Naive B cell (primary cell): ENCODE measurements at places on chromosomes 1 and 21.

DNA sequence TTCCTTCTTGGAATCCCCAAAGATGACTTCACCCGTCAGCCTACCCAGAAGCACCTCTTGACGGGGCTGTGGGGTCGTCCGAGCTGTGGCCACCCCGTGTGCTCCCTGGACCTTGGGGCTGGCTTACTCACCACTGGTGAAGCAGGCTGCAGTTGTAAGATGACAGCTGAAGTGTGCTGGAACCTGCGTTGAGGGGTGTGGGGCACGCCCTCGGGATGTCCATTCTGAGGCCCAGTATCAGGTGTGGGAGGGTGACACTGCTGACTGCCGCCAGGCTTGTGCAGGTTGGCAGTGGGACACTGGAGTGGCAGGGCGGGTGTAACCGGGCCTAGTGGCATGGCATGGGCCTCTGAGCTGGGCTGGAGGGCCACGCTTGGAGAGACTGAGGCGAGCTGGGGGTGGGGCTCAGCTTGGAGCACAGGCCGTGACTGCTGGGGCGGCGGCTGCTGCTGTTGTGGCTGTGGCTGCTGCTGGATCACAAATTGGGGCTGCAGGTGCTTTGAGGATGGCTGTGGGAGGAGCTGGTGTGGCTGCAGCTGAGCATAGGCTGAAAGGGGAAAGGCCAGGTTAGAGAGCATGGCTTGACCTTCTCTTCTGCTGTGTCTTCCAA lies 33.9 kb upstream of the A3GALT2 start:
- DNase-seq = no peak

DNA sequence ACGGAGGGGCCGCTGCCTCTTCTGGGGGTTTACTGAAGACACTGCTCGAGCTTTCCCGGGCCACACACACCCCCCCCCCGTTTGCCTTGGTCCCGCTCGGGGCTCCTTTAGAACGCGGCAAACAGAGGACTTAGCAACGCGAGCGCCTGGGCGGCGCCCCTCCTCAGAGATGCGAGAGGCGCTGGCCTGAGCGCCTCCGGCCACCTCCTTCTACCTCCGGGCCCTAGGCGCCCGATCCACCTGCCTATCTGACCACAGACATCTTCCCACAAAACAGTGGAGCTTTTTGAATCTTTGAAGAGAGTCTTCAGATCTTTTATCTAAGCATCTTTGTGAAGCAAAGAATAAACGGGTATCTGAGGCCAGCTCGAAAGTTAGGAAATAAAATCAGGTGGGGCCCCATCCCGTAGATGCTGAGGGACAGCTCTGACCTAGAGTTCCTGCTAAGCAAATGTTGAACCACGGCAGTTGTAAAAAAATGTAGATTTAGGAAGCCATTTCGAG lies 436 bp upstream of the TTLL7 start:
- no peak for DNase-seq

- no peak for DNase-seq
These were observed 48.8 kb downstream of the SUCO start for GRCh38 chr1:172581779-172582178.

DNA sequence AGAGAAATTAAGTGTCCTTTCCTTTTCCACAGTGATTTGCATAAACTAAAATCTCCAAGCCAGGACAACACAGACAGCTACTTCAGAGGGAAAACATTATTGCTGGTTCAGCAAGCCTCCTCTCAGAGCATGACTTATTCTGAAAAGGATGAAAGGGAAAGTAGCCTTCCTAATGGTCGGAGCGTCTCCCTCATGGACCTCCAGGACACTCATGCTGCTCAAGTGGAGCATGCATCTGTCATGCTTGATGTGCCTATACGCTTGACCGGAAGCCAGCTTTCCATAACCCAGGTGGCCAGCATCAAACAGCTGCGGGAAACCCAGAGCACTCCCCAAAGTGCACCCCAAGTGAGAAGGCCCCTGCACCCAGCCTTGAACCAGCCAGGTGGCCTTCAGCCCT lies 39.1 kb downstream of the CLEC20A start:
- DNase-seq = no peak

DNA sequence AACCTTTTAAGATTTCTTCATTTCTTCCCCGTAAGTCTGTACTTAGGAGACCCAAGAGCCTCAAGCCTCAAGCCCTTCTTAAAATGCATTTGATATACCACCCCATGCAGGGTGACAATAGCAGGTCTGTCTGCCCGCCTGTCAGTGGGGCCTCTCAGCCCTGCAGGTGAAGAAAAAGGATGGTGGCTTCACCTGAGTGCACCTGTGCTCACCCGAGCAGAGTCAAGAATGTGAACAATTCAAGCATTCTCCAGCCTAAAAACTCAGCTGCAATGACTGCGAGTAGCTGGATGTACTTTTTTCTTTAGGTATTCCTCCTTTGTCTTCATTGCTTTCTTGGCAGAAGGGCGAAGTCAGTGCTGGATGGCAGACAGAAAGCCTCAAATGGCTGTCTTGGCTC lies 203.3 kb downstream of the LMX1A start:
- DNase-seq = no peak

DNA sequence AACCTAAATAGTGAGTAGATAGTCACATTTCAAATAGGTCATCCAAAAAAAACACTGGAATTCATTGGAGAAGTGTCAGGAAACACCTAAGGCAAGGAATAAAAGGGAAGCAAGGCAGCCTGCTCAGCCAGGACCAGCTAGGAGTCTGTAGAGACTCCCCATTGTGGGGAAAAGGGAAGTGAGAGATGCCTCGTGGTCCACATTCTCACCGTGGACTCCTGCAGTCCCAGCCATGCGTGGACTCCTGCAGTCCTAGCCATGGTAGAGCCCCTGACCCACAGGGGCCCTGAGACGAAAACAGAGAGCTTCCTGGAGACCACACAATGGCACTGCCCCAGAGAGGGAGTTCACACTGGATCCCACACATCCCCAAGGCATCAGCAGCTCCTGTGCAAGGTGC lies 97.5 kb downstream of the LRIG2 start:
- DNase-seq = no peak

GRCh38 chr1:161001525-161001924 lies 19.4 kb downstream of the F11R start:
- DNase-seq = no peak

DNA sequence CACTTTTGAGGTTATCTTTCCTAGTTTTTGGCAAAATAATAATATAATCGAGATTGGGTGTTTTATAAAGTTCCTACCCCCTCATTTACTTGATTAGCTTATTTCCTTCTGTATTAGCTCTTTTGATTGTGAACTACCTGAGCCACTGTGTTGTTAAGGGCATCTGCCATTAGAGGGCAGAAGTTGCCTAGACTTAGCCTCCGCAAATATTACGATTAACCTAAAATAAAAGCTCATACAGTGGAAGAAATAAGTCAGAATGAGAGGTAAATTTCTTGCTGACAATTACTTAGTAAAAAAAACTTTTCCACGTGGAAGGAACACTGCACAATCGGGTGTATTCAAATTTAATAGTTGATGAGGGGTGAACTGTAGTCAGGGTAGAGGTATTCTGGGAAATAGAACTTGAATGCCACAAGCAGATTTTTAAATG lies 2.3 kb downstream of the H3-3A start:
- peak; percentile 45 for DNase-seq

- DNase-seq = no peak
These were observed 414 bp downstream of the TMEM51 start for GRCh38 chr1:15153842-15154479.

DNA sequence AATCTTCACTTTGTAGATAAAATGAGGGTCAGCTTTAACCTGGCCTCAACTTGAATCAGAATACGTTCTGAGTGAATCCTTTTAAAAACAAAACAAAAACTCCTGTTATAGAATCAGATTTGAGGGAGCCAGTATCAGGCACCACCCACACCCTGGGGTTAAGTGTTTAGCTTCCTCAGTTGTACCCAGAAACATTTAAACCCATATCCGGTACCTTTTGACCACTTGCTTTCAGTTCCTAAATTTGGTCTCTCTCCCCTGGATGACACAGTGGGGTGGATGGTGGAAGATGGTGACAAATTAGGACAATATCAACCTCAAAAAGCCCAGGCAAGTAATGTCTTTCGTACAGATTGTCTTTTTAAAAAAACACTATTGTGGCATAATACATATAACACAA lies 10.4 kb downstream of the KLHDC7A start:
- DNase-seq = no peak

DNA sequence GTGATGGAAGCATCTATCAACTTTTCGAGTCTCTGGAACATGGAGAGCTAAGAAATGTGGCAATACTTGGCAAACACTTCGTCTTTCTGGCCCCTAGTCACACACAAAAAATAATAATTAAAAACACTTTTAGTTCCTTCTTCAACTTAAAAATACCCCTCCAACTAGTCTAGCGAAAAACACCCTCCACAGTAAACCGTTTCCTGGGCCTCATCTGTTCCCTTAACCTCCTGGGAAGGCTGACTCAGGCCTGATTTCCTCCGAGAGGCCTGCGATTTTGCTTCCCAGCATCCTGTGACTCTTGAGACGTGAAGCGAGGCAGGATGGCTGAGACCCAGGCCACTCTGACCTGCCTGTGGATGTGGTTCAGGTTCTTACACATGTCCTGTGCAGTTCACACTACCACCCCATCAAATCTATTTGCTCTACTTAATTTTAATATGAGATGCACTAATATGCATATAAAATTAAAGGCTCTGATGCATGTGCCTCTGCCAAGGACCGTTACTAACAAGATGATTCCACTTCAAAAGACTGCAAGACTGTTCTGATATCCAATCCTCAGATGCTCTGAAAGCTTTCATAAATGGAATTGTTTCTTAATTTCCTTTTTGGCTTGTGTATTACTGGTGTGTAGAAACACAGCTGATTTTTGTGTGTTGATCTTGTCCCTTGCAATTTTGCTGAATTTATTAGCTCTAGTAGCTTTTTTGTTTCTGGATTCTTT lies 3.5 kb downstream of the NAV1 start:
- no peak for DNase-seq

DNA sequence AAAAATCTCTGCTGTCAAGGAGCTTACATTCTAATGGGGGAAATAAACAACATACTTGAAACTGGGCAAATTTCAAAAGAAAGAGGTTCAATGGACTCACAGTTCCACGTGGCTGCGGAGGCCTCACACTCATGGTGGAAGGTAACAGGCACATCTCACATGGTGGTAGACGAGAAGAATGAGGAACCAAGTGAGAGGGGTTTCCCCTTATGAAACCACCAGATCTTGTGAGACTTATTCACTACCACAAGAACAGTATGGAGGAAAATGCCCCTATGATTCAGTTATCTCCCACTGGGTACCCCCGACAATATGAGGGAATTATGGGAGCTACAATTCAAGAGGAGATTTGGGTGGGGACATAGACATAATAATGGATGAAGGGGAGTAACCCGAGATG lies 226.4 kb downstream of the ZP4 start:
- peak; percentile 3 for DNase-seq

DNA sequence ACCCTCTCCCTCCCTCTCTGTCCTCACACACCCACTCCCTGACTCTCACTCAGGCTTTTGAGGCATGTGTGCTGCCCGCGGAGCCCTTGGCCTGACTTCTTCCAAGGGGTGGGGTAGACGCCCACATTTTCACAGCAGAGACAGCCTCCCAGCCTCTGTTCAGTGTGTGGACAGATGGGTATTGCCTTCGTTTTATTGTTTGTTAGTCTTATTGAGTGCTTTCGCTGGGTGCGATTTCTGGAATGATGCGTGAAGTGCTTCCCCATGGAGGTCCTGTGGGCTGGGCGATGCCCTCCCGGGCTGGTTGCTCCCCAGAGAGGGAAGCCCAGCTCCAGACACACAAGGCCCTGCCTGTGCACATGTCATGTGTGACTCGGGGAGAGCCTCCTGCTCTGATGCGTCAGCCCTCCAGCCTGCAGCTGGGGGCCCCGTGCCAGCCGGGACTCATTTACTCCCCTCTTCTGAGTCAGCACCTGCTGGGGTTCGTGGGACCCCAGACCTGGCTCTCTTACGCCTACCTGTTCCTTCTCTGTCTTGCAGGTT lies 14.7 kb downstream of the PDXK start:
- DNase-seq = no peak

GRCh38 chr1:223330466-223330865 lies 33.5 kb downstream of the SUSD4 start:
- no peak for DNase-seq

- DNase-seq = no peak
These were observed 113.3 kb upstream of the PTGFR start for GRCh38 chr1:78377356-78377928.

DNA sequence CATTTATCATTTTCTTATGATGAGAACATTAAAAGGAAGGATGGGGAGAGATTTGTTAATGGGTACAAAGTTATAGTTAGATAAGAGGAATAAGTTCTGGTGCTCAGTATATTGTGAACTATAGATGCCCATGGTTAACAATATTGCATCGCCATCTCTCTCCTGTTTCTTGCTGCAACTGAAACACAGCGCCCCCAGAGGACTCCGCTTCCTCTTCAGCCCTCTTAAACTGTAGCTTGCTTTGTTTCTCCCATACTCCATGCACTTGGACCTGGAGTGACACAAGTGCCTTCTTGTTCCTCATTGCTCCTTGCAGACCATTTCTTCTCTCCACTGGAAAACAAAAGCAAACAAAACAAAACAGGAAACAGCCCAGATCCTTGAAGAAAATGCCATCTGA lies 70.1 kb upstream of the NTPCR start:
- no peak for DNase-seq

DNA sequence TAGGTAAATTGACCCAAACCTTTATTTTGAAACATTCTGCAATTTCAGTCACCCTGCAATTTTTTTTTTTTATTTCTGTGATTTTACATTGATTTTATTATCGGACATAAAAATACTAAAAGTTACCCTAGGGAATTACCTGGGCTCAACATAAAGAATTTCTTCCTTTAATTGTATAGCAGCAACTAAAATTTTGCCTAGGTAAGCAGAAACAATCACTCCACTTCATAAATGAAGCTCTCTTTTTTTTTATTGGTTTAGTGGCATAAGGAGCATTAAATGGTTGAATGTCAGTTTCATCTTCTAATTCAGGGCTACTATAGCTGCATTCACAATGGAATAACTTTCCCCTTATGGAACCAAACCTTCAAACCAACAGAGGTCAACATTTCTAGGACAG lies 15.3 kb upstream of the OR2M4 start:
- DNase-seq = no peak

DNA sequence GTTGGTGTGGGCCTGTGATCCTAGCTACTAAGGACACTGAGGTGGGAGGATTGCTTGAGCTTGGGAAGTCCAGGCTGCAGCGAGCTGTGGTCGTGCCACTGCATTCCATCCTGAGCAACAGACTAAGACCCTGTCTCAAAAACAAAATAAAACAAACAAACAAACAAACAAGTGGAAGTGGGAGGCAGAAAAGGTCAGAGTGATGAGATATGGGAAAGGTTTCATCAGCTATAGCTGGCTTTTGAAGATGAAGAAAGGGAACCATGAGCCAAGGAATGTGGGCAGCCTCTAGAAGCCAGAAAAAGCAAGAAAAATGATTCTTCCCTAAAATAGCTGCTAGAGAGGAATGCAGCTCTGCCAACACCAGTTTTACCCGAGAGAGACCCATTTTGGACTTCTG lies 10.6 kb upstream of the NUCKS1 start:
- DNase-seq = no peak

- no peak for DNase-seq
These were observed 109.4 kb downstream of the GIPC2 start for GRCh38 chr1:78155121-78155520.
